OCI-LY7 (cell line): ENCODE measurements at places on chromosomes 5 and 9.
A peak's percentile ranks its signal among the peaks of the same experiment; 100 is the strongest.

DNA sequence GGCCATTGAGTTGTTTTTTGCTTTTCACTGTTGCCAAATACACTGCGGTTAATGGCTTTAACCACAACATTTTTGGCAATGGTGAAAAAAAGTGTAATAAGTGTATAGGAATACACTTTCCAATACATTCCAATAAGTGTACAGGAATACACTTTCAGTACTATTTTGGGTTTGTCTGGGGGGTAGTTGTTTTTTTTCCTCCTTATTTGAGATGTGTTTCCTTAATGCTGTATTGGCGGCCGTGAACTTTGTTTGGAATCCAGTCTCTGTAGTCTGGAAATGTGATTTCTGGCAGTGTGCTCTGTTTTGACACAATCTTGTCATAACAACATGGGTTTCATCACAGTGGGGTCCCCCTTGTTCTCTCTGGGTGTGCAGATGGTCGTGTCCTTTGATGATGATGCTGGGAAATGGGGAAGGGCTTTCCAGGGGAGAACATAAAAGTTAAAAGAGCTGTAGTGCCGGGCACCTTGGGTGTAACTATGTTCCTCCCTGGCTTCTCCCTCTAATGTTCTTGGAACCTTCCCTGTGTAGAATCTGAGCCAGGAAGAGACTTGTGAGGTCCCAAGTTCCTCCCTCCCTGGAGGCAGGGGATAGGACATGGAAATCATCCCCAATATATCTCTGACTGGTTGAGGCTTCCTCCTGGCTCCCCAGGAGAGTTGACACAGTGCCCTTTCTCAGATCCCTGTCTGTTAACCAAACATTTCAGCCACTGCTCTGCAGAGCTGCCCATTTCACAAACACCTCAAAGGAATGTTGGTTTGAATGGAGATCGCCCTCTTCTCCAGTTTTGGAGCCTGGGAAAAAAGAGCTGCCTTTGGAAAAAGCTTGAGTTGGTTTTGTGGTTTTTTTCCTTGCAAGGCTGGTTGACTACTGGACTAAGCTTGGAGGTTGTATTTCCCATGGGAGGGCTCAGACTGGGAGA, 44.8 kb downstream of the RCL1 start:
- DNase-seq = no peak

DNA sequence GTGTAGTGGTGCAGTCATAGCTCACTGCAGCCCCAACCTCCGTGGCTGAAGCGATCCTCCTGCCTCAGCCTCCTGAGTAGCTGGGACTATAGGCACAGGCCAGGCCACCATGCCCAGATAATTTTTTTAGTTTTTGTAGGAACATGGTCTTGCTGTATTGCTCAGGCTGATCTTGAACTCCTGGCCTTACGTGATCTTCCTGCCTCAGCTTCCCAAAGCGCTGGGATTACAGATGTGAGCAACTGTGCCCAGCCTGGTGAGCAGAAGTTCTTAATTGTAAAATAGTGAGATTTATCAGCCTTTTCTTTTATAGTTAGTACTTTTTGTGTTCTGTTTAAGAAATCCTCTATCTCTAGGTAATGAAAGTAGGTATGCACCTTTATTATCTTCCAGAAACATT, 42.5 kb downstream of the NUP214 start:
- DNase-seq = no peak

GRCh38 chr9:111949919-111950318, 53.3 kb downstream of the UGCG start:
- no peak for DNase-seq

GRCh38 chr5:124843596-124843899, 97.1 kb upstream of the ZNF608 start:
- DNase-seq = no peak

DNA sequence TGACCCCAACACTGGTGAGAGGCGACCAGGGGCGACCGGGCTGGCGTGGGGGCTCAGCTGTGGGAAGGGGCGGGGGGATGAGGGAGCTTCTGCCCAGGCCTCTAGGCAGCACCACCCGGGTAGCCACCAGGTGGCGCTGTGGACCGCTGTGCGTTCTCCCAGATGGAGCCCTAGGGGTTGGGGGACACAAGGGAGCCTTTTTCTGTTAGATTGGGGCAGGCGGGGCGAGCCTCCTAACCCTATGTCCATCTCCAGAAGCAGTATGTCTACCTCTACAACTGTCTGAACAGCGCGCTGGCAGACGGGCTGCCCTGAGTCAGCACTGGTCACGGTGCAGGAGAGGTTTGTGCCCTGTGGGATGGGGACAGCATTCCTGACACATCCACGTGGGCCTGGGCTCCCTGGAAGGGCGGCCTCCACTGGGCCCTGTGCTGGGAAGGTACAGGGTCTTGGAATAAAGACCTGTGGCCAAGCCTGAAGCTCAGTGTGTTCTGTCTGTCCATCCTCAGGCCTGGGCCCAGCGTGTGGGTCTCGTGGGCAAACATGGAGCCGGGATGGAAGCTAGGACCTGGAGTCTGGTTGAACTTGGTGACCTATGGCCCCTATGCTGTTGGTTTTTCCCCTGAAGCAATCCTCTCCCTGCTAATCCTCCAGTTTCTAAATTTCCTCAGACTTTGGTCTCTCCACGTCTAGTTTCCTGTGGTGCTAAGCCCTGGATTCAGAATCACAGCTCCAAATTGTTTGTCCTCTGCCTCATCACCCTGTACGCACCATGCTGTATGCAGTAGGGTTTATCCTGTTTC, 23.1 kb upstream of the SPTLC1 start:
- peak; percentile 75 for DNase-seq
